Suppressor macrophage treated with lipopolysaccharide for 4 hours (primary cell): ENCODE measurements at places on chromosomes 11 and 22.
A peak's percentile ranks its signal among the peaks of the same experiment; 100 is the strongest.

GRCh38 chr11:47411884-47412746 lies 3.7 kb downstream of the SLC39A13 start:
- peak; percentile 78 for DNase-seq

- DNase-seq: no peak
Measured at GRCh38 chr22:46695346-46696228, 42.5 kb downstream of the CERK start.

GRCh38 chr22:35543702-35544101 lies 3.1 kb downstream of the RASD2 start:
- no peak for DNase-seq

GRCh38 chr22:31734512-31734911 lies 15.4 kb downstream of the PRR14L start:
- DNase-seq: no peak

DNA sequence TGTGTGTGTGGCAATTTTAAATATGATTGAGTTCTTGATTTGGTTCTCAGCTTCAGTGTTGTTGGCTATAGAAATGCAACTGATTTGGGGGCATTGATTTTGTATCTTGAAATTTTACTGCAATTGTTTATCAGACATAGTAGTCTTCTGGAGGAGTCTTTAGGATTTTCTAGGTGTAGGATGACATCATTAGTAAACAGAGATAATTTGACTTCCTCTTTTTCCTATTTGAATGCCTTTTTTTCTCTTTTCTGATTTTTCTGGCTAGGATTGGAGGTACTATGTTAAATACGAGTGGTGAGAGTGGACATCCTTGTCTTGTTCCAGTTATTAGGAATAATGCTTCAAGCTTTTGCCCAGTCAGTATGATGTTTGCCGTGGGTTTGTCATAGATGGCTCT lies 124.9 kb downstream of the MSANTD4 start:
- DNase-seq: no peak

DNA sequence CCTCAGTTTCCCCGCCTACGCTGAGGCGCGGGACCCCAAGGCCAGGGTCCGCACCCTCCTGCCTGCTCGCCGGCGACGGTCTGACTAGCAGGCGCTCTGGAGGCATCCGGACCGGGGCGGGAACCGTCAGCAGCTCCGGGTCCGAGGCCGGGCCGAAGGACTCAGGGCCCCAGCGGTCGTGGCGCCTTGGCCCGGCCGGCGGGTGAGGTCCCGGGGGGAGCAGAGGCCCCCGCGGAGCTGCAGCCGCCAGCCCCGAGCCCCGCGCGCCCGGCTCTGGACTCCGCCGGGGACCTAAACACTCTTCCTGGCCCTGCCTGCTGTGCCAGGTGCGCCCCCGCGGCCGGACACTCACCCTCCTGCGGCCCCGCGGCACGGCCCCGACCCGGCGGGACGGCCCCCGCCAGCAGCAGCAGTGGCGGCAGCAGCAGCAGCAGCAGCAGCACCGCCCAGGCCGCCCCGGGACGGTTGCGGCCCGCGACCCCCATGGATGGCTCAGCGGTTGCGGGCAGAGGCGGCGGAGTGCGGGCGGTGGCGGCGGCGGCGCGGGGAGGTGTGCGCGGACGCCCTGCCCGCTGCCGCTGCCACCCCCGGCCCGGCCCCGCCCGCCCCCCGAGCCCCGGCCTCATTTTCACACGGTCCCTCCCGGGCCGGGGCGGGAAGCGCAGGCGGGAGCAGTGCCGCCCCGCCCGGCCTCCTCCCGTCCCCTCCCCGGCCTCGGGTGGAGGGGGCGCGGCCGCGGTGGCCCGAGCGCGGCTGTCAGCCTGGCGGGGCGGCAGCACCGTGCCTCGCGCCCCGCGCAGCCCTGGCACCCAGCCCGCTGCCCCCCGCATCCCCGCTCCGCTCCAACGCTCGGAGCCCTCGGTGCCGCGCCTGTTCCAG lies at the start of gene SCUBE2:
SCUBE2 (minus strand) TSS at position 556 of the 879 bp plus-strand sequence; CDS start at position 485, 71 bp downstream.
- DNase-seq: no peak

GRCh38 chr11:109851780-109852390 lies 241.3 kb upstream of the ZC3H12C start:
- no peak for DNase-seq

DNA sequence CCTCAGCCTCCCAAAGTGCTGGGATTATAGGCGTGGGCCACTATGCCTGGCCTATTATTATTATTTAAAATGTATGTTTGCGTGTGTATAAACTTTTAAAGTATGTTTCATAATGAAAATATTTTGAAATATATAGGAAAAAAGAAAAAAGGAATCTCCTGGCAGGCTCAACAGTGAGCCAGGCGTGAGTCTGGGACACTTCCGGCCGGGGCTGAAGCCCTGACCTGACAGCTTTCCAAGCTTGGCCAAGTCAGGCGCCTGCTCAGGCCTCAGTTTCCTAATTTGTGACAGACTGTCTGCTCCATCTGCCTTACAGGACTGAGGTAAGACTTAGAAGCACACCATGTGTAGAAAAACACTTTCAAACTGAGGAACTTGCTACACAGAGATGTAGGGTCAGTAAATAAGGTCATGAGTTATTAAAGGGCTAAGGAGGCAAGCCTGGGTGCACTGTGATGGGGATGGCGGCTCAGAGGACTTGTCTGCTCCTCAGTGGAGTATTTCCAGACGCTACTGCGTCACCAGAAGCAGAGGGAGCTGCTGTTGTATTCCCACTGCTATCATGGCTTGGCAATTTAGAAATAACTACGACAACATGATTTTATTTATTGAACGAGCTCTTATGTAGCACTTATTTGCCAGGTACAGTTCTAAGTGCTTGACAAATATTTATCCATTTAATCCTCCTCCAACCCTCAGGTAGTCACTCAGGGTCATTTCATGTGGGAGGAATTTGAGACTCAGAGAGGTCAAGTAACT lies 100.1 kb downstream of the PRR5L start:
- DNase-seq: no peak

GRCh38 chr22:43152357-43153071 lies 1.2 kb downstream of the TSPO start:
- DNase-seq: peak; percentile 62

DNA sequence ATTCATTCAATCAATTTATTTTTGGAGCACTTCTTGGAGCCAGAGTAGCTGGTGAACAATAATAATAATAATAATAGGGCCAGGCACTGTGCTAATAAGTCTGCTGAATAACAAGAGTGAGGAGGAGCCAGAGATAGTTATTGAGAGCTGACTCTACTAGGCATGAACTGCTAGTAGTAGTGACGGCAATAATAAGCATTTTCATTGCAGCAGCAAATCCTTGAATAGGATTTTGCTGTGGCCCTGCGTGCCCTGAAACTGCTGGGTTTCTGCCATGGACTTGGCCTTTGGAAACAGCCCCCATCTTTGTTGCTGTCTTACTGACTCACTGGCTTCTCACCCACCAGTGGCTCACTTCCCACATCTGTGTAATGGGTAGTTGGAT lies 545.9 kb downstream of the MIAT start:
- DNase-seq: no peak

DNA sequence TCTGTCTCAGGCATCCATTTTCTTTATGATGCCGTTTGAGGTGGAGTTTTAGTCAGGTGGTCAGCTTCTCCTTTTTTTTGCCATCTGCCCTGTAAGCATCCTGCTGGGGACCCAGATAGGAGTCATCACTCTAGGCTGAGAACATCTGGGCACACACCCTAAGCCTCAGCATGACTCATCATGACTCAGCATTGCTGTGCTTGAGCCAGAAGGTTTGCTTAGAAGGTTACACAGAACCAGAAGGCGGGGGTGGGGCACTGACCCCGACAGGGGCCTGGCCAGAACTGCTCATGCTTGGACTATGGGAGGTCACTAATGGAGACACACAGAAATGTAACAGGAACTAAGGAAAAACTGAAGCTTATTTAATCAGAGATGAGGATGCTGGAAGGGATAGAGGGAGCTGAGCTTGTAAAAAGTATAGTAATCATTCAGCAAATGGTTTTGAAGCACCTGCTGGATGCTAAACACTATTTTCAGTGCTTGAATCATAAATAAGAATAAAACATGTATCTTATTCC lies 10.9 kb upstream of the HBE1 start:
- DNase-seq: peak; percentile 85

- DNase-seq: no peak
Measured at GRCh38 chr11:131246156-131246555, 124.3 kb upstream of the NTM start.

DNA sequence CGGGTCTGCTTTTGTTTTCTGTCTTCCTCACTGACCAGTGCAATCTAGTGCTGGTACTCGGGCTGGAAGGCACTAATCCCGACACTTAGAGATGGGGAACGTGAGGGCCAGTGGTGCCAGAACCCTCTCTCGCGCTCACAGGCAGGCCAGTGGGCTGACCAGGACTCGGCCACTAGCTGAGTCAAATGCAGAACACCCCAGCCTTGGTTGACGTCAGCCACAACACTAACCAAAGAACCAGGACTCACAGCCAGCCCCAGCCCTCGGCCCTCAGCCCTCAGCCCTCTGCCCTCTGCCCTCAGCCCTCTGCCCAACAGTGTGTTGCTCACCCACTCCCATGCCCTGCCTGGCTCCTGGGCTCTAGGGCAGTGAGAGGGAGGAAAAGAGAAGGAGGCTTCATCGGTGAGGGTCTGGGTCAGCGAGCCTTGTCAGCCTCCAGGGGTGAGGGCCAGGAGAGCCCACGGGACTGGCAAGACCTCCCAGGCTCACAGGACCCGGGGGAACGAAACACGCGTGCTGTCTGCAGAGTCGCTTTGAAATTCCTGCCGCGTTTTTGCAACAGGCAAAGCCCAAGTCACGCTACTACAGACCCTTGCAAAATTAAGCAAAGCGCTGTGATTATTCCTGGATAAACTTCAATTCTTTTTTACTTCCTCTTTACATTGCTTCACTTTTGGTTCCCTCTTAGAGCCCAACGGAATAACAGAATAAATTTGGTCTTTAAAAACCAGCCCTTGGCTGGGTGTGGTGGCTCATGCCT lies 27.5 kb downstream of the KIAA0930 start:
- peak; percentile 90 for DNase-seq

DNA sequence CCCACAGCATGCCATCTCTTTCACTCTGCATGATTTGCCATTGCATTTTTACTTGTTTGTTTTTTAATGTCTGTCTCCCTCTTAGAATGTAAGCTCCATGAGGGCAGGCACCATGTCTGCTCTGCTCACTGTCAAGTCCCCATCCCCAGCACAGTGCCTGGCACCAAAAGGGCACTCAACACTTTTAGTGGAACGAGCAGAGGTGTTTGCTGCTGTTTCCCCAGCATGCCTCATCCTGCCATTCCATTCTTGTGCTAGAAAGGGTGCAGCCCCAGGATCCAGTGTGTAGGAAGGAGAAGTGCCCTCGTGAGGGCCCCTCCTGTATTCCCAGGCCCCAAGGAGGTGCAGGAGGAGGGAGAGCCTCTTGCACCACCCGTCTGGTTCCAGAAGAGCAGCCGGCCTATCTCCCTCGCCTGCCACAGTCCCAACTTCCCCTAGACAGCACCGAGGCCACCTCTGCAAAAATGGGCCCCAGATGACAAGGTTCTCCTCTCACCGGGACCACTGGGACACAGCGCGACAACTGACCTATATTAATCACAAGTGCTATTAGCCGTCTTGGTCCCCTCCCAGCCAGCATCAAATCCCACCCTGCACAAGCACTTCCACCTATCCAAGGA lies 33.3 kb upstream of the CACNG2 start:
- DNase-seq: peak; percentile 40

GRCh38 chr11:128026596-128026995 lies 560.8 kb downstream of the ETS1 start:
- peak; percentile 91 for DNase-seq

DNA sequence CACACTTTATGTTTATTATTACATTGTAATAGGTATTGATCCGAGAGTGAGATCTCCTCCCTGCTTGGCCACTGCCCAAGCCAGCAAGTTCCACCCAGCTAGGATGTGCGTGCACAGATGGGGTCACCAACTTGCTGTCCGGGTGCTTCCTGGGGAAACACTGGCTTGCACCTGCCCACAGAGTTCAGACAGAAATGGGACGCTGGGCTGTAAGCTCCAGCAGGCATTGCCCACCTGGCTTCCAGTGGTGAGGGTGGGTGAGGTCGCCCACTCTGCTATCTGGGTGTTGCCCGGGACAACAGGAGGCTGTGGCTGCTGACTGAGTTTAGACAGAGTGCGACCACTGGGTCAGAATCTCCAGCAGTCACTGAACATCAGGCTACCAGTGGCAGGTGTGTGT lies 289.8 kb upstream of the ANO3 start:
- no peak for DNase-seq

DNA sequence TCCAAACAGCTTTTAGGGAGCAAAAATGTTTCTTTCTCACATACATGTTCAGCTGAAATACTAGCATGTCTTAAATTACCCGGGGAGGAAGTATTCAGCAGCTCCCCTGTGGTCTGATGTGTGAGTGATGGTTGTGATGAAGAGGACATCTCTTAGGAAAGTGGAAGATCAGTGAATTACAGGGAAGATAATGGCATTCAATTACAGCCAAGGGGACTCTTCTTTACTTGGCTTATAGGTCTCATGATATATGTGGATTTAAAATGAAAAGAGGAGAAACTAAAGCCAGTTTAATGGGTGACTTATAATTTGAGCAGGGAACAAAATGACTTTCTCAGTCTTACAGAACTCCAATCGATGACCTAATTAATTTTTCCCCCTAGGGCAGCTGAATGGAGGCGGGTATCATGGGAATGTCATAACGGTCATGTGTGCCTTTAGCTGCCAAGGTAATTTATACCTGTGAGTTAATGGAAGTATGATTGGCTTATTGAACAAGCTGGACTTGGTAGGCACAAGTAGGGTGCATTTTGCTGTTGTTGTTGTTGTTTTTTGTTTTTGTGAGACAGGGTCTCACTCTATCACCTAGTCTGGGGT lies 198.8 kb downstream of the HIPK3 start:
- no peak for DNase-seq

DNA sequence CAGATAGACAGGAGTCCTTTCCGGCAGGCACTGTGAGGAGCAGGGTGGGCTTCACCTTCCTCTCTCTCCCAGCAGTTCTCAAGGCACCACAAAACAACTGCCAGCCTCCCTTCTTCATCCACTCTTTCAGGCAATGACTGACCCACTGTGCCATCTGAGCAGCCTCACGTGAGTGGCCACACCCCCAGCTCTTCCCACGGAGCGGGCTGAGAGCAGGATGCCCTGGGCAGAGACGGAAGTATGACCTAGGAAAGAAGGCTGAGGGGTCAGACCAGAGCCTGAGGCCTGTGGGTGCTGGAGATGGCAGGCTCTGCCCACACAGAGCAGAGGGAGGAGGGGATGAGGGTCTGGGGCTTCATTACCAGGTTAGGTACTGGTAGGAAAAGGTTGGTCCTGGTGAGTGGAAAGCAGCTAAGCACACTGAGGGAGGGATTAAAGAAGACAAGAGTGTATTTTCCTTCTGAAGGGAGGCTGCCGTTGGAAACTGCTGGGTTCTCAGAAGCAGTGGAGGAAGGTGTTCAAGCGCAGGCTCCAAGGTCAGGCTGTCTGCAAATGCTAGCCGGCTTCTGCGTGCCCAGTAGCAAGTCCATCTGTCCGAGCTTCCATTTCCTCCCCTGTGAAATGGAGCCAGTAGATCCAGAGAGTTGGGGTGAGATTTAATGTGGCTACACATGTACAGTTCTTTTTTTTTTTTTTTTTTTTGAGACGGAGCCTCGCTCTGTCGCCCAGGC lies 4.6 kb downstream of the NLRP6 start:
- DNase-seq: no peak

- DNase-seq: no peak
Measured at GRCh38 chr22:47092896-47093311, 330.5 kb downstream of the TBC1D22A start.

GRCh38 chr22:47201186-47201995 lies 438.9 kb downstream of the TBC1D22A start:
- DNase-seq: no peak

- peak; percentile 91 for DNase-seq
Measured at GRCh38 chr11:119525180-119525866, 102.4 kb upstream of the THY1 start.
